ENCODE measurements at places on chromosomes 12 and 14. TPM values are rescaled to one million over a fixed set of nuclear protein-coding genes. Genes with fewer than 3 reads are reported as not detected.

ST8SIA1 gene
- 6.6 TPM for polyA plus RNA-seq

FOXA1 gene
- polyA plus RNA-seq, result 3.1 TPM

- no peak for DNase-seq
Measured at GRCh38 chr12:3748620-3749019, 4.3 kb downstream of the CRACR2A start.

DNA sequence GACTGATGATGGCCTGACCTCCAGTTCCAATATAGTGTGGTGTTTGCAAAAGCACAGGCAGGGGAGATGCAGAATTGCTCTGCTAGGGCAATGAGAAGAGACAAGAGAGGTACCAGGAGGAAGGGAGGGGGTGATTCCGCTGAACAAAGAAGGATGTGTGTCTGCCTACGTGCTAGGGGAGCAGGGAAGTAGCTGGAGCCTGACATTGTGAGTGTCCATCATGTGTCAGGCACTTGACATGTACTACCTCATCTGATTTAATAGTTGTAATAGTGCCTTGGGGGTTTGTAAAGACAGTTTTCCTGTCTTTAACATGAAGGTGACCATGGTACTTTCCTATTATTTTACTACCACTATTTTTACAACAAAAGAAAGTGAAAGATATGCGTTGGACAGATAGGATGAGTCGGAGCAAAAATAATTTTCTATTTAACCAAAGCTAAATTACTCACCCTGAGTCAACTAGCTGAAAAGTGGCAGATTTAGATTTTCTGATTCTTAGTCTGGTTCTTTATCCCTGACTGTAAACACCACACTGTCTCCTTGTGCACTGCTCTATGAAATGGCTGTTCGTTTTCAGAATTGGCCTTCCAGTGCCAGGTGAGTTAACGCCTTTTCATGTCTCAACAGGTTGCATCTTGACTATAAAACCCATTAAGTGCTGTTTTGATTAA, 33.7 kb upstream of the TEAD4 start:
- no peak for DNase-seq

DNA sequence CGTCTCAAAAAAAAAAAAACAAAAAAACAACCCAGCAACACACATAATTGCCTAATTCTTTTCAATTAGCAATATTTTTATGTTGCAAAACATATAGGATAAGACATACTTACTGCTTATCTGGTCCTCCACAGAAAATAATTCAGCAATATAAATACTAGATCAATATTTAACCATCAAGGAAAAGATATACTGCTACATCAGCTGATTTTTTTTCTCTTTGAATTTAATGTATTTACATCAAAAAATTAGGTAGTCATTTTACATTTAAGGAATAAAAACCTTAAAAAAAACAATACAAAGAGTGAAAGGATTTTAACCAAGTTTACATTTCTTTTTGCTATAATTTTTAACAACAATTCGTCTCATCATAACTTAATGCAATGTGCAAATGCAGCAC, 28.1 kb downstream of the SPTSSA start:
- no peak for DNase-seq

DNA sequence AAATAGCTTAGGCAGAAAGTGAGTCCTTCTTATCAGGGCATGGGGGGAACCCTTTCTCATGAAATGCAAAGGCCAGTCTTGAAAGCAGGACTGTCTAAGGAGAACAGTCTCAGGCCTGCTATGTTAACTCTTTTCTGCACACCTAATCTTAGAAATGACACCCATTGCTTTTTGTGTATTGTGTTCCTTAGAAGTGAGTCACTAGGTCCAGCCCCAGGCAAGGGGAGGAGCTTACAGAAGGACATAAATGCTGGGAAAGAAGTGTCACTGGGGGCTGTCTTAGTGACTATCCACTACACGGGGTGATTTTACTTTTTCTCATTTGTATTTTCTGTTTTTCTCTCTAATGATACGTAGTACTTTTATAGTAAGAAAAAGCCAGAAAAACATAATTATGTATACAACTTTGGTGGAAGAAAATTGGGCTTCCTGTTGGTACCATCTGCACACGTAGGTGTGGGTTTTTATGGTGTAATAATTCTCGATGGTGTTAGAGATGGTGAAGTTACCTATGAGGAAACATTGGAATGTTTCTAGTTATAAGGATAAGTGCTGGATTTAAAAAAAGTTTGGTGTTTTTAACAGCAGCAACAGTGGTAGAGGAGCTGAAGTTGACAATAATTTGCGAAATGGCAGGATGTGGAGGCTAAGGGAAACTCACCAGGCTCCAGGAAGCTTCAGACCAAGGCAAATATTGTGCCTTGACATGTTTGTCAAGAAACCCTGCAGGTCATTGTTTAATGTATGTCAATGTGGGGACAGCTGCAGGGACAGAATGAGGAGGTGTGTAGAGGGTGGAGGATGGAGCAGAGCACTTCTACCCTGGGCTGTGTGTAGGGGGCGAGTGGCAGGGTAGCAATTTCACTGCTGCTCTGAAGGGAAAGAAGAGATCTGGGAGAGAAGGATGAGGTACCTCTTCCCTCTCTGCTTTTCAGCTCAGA, 214.9 kb downstream of the KTN1 start:
- DNase-seq, result no peak

DNA sequence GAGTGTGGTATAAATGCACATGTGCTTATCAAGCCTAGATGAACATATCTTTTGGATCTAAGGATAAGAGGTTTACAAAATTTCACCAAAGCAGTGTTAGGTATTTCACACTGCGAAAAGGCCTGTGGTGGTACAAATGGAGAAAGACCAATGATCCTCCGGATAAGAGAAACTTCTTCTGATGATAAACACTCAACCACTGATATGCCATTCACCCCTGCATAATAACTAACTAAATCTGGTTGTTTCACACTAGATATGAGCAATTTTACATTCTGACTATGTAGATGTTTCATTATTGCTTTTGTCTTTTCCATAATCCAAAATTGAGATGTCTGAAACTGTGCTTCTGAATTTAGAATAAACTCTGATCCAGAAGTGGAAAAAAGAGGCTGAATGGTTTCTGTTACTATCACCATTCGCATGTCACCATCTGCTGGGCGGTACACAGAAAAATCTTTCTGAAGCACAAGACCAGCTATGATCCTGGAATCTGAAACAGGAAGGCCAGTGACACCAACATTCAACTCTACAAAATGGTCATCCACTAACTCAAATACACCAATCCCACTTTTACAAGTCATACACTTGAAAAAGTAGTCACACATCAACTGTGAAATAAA, 1.3 kb downstream of the BBS10 start:
- no peak for DNase-seq

DNA sequence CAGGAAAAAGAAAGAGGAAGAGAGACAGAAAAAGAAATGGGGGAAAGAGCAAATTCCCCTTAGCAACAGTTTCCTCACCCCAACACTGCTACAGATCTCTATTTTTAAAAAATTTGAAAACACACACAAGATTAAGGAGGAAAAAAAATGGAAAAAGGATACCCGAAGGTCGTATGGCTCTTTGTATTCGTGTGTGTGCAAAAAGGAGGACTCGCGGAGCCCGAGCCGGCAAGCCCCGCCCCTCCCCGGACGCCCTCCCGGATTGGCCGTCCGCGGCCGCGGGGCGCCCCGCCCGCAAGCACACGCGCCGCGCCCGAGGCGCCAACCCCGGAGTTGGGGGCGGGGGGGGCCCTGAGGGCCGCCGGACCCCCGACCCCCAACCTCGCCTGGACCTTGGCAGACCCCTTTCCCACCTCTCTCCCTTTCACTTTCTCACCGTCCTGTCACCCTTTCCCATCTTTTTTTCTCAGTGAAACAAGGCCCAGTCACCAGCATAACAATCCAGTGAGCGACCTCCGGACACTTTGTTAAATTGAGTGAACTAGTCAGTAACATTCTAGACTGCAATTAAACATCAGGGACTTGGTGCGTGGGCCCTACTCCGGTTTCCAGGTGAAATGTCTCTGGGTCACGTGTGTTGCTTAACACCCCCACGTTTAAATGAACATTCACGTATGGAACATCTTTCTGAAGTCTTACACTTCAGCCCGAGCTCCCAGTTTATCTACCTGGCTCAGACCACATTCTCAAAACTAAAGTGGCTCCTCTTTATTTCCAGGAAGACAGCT, at the start of gene C14orf93:
Gene C14orf93 (minus strand): TSS at position 205 of the 788 bp plus-strand sequence. CDS start 11,120 bp downstream, outside the sequence.
- peak; percentile 62 for DNase-seq

DNA sequence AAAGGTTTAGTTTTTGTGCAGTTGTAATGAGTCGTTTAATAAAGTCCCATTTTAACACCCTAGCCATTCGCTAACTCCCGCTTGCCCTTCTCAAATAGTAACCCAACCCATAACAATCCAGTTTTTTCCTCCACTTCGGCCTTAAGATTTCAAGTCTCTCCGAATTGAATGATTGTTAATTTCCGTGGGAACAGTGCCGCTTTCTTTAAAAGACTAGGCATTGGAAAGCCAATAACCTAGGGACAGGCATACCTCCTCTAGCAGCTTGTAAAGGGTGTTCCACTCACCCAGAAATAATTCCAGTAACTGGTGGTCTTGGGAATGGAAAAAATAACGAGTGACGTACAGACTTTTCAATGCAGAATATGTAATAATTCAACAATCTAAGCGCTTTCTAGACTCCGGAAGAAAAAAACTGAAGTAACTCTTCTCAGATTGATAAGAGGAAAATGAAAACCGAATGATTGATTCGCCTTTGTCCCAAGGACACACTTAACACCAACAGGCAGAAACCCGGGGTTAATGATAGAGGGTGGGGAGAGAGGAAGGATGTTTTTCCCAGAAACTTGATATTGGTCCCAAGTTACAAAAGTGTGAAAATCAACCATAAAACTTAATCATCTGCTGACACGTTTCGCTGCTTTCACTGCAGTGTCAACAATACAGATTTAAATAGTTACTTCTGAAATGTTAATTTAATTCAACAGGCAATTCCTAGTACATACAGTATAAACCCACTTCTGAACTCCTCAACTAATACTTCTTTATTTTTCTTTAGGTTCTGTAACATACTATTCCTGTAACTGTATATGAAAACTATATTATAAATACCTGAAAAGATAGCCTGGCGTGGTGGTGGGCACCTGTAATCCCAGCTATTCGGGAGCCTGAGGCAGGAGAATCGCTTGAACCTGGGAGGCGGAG, 1.0 kb upstream of the SINHCAF start:
- peak; percentile 62 for DNase-seq

GRCh38 chr12:130444061-130444460, 106.4 kb downstream of the PIWIL1 start:
- DNase-seq, result no peak

GRCh38 chr12:57010627-57011247, 4.4 kb upstream of the ZBTB39 start:
- DNase-seq, result no peak
